ENCODE measurements at places on chromosomes 13 and 19.
A peak's percentile ranks its signal among the peaks of the same experiment; 100 is the strongest.

DNA sequence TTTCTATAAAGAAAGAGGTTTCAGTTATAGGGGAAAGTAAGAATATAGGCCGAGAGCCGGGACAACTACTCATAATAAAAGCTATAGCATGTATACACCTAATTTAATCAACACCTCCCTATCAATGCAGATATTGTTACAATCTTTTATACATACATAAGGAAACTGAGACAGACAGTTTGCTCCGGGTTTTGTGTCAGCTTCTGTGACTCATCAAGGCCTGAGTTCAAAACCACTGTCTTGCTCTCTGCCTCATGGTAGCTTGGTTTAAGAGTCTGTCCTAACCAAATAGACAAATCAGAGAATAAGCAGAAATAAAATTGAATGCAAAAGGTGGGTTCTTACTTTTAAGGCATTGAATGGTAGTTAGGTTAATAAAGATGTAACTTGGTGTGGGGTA, 222.9 kb downstream of the GGACT start:
- DNase-seq, result no peak

- peak; percentile 55 for DNase-seq
Observed at GRCh38 chr19:35869327-35870123, 1.2 kb downstream of the APLP1 start.

- peak; percentile 18 for DNase-seq
Observed at GRCh38 chr13:98447881-98448641, 128.8 kb downstream of the STK24 start.

DNA sequence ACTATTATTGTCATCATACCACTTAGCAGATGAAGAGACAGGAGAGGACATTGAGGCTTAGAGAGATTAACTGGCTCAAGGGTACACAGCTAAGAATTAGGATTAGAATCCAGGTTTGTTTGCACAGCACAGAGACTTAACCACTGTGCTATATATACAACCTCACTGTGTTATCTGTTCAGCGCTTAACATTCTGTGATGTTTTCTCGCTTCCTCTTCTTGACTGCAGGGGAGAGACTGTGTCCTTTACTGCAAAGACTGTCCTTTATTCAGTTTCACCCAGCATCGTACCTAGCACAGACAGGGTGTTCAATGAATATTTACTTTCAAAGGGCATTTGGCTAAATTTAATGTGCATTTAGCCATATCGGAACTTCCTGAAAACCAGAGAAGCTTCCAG, 54.9 kb upstream of the PCDH8 start:
- no peak for DNase-seq

DNA sequence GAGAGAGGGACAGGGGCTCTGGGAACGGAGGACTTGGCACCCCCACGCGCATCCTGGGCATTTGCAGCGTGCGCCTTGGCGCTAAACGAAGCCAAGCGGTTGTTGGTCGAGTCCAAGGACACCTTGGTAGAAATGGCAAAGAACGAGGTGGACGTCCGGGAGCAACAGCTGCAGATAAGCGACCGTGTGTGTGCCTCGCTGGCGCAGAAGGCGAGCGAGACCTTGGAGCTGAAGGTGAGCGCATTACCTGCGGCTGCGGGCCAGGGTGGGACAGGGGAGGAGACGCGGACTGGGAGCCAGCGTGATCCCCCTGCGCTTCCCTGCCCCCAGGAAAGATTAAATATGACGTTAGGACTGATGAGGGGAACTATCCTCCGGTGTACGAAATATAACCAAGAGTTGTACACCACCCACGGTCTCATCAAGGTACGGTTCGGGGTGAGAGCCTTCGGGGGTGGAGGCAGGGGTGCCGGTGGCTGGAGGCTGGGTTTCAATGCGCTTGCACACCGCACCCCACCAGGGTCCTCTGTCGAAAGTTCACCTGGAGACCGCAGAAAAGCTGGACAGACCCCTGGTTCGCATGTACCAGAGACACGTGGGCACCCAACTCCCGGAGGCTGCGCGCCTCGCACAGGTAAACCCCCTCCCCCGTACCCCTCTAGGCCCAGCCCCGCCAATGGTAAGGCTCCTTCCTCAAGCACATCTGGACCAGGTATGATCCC, 27.8 kb upstream of the CASP14 start:
- DNase-seq, result no peak

Data from stimulated activated CD4-positive, alpha-beta T cell treated with anti-CD3 and anti-CD28 coated beads, Interleukin-12 subunit alpha, Interleukin-12 subunit beta, amount 100 ng/mL, for 24 hours (primary cell).